ENCODE measurements at places on chromosomes 11 and 22.

DNA sequence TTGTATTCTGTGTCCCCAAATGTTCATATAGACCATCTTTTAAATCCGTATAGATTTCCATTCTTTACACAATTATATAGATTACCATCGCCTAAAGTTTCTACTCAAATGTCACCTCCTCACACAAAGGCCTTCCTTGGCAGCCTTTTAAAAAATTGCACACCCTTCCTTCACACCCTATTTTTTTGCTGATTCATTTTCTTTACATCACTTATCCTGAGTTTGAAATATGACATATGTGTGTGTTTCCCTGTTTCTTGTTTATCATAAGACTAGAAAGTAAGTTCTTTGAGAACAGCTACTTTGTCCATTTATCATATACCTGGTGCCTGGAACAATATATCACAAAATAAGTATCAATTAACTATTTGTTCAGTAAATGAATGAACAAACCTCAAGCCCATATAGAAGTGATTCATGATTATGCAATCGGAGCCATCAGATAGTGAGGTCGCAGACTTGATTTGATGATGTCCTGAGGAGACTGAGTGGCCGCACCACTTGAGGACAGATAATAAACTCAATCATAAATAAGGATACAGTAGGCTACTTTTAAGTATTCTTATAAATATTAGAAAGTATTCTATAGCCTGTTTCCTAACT, 327.4 kb upstream of the ZC3H12C start:
- DNase-seq: no peak

DNA sequence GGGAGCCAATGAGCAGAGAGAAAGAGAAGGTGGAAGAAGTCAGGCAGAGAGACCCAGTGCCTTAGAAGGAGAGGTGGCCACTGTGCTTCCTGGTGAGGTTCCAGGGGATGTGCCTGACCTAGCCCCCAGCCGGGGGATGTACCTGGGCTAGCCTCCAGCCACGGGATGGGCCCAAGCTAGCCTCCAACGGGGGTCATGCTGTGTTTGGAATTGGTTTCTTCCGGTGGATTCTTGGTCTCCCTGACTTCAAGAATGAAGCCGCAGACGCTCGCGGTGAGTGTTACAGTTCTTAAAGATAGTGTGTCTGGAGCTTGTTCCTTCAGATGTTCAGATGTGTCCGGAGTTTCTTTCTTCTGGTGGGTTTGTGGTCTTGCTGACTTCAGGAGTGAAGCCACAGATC, 6.9 kb upstream of the SMIM38 start:
- DNase-seq: no peak

DNA sequence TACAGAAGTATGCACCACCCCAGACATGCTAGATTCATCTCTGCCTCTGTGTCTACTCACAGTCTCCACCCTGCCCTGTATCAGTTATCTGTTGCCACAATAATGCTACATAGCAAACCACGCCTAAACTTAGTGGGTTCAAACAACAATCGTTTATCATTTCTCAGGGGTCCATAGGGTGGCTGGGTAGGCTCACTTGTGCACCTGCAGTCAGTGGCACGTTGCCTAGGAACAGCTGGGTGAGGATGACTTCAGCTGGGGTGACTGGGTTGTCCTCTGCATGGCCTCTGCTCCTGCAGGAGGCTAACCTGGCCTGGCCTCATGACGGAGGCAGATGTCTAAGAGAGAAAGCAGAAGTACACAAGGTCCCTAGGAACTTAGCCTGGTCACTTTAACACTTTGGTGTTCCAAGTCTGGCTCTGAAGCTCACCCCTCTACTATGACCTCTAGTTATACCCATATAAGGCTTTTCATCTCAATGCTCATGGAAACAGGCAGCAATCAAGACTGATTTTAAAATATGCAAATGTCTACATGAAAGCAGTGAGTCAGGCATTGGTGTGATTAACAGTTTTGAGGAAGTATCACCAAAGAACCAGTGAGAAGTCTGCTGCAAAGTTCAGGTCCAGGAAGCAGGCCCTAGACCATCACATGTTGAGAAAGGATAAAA, 10.7 kb downstream of the OLFML1 start:
- no peak for DNase-seq

- DNase-seq: no peak
These were observed 14.9 kb downstream of the SLC25A18 start for GRCh38 chr22:17578136-17578754.

DNA sequence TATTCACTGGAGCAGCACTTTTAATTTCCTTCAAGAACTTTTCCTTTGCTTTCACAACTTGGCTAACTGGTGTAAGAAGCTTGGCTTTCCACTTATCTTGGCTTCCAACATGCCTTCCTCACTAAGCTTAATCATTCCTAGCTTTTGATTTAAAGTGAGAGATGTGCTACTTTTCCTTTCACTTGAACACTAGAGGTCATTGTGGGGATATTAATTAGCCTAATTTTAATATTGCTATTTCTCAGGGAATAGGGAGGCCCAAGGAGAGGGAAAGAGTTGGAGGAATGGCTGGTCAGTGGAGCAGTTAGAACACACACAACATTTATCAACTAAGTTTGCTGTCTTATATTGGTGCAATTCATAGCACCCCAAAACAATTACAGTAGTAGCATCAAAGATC, 24.6 kb upstream of the CCDC90B start:
- no peak for DNase-seq

DNA sequence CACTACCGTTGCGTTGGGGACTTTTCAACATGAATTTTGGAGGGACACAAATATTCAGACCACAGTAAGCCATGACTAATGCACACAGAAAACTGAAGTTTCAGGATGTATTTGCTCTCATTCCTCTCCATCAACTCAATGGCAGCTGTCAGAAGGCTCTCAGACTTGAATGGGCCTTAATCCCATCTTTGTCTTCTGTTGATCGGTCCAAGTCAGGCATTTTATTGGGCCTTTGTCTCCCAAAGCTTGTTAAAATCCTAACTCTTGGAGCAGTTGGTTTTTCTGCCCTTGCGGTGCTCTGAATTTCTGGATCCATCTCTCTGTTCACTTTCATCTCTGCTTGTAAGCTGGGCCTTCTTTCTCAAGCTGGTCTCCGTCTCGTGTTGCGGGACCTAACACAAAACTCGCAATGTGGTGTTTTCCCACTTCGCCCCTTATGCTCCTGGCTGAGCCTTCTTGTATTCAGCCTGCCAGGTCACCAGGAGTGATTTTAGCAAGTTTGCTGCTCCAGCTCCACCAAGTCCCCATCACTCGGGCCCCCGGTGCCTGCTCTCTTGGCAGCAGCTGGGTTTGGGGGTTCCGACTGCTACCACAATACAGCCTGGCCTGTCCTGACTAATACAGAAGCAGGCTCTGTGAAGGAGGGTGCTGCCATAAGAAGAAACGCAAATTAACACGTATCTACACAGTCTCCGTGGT, 27.0 kb downstream of the TSPAN32 start:
- no peak for DNase-seq

DNA sequence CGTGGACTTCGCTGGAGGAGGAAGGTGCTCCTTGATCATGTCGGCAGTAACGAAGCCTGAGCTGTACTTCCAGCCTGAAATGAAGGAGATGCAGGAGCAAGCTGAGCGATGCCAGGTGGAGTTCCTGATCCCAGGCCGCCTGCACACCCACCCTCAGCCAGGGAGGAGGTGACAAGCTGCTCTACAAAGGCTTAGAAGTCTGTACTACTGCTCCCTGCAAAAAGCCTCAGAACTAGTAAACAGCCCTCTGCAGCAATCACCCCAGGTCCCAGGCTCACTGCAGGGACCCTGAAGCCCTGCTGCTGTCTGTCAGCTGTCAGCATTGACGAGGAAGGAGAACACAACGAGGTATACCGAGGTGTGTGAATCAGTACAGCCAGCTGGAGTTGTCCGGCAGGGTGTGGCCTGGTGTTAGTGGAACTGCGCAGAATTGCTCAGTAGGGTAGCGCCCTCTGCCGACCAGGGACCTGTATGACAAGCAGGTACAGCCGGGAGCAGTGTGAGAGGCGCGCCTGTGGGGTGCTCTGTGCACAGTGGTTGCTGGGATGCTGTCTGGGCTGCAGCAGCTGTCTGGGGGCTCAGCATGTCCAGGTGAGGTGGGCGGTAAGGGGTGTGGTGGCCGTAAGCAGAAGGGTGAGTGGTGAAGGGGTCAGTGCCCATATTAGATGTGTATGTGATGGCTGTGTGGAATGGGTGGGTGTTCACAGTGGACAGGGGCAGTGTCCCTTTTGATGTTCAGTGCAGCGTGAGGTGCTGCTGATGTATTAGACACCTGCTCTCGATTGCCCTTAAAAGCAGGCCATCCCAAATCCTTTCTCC, 7.6 kb downstream of the CYB5R2 start:
- peak; percentile 13 for DNase-seq

- no peak for DNase-seq
These were observed 55.3 kb downstream of the ZNF143 start for GRCh38 chr11:9516113-9516512.

DNA sequence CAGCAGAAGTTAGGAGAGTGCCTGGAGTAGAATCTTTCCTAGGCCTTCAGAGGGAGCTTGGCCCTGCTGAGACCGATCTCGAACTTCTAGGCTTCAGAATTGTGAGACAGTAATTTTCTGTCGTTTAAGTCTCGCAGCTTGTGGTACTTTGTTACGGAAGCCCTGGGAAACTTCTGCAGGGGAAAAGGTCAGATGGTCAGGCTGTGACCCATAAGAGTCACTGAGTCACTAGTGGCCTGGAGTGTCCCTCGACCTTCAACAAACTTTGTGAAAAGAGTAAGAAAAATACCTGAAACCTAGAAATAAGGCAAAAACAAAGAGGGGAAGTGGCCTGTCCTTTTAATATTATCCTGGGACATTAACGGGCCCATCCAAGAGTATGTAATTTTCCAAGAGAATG, 34.6 kb downstream of the CSNK2A3 start:
- no peak for DNase-seq

- no peak for DNase-seq
These were observed 6.1 kb downstream of the MRPL11 start for GRCh38 chr11:66432597-66432996.

DNA sequence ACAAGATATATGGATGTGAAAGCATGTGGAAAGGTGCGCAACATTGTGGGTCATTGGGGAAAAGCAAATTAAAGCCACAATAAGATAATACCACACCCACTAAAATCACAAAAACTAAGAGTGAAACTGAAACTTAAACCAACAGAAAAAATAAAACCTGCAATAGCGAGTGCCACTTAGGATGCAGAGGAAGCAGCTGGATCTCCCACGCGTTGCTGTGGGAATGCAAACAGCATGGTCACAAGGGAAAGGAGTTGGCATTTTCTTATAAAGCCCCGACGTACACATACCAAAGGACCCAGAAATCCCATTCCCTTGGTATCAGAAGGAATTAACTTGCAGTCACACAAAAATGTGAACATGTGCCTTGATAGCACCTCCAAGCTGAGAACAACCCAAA, 712.0 kb downstream of the TBC1D22A start:
- no peak for DNase-seq

- DNase-seq: no peak
These were observed 294.6 kb upstream of the NARS2 start for GRCh38 chr11:78869293-78869692.

DNA sequence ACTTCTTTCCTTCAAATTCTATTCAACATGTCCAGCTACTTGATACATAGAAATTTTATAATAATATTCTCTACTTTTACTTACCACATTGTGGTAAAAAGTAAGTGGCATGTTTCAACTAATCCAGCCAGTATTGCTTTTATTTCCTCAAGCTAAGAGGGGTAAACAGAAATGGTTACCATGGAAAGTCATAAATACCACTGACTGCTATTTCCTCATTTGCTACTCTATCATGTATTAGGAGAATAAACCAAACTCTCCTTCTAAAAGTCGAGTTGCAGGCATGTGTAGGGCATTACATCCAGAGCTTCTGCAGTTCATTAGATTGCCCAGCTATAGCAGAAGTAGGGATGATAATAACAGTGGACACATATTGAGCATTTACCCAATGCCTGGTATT, 208.4 kb downstream of the MAML2 start:
- DNase-seq: no peak

GRCh38 chr11:15920856-15921629, 435.3 kb downstream of the SOX6 start:
- DNase-seq: no peak

- DNase-seq: no peak
These were observed 46.6 kb downstream of the KCNQ1OT1 start for GRCh38 chr11:2653198-2653551.

DNA sequence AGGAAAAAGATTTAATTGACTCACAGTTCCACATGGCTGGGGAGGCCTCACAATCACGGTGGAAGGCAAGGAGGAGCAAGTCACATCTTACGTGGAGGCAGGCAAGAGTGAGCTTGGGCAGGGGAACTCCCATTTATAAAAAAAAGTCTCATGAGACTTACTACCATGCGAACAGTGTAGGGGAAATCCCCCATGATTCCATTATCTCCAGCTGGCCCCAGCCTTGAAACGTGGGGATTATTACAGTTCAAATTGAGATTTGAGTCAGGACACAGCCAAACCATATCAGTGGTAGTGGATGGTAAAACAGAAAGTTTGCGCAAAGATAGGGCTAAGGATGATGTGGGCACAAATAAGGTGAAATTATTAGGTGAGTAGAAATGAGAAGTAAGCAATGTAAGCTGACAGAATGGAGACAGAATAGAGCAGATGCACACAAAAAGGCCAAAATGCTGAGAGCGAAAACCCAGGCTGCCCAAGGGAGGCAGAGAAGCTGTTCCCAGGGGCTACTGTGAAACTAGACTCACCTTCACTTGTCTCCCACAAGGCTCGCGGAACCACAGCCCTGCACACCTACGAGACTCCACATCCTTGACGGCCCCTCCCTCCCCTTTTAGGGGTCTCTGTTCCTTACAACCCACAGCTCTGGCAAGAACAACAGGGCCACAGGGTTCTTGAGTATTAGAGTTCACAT, 377.6 kb downstream of the CADM1 start:
- no peak for DNase-seq

- DNase-seq: no peak
These were observed 354.9 kb downstream of the JRKL start for GRCh38 chr11:96744697-96745096.

DNA sequence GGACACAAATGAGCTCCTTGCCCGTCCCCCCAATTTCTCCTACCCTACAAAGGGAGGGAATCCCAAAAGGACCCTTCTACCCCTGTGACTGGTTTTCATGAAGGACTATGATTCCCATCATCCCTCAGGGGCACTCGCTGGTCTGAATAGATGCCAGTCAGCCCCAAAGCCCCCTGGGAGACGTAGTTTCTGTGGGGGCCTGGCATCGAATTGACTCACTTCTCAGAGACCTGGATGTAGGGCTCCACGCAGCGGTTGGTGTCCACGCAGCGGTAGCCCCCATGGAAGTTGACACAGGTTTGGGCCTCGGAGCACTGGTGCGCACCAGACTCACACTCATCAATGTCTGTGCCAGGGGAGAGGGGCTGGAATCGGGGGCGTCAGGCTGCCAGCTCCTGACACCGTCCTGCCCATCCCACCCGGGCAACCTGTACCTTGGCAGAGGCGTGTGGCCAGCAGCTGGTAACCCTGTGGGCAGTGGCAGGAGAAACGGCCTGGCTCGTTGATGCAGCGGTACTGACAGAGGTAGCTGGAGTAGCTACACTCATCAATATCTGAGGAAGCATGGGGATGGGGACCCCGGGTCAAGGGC, 4.4 kb downstream of the EFEMP2 start:
- no peak for DNase-seq

DNA sequence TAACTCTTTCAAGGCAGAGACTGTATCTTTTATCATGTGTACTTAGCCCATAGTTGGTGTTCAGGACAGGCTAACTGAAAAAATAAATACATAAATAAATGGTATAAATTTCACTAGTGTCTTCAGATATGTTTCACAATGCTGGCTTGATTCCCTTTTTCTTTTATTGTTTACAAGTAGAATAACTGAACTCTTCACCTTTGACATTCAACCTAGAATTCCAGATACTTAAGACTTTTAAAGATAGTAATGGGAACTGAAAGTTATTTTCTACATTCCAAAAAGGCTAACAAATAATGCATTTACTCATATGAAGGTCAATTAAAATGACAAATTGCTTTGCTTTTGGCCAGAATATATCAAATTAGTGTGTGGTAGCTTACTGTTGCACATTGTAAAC, 411.3 kb upstream of the TENM4 start:
- no peak for DNase-seq
